Pons (tissue), 1 donor: ENCODE measurements at places on chromosomes 5 and 9.
A peak's percentile ranks its signal among the peaks of the same experiment; 100 is the strongest.

DNA sequence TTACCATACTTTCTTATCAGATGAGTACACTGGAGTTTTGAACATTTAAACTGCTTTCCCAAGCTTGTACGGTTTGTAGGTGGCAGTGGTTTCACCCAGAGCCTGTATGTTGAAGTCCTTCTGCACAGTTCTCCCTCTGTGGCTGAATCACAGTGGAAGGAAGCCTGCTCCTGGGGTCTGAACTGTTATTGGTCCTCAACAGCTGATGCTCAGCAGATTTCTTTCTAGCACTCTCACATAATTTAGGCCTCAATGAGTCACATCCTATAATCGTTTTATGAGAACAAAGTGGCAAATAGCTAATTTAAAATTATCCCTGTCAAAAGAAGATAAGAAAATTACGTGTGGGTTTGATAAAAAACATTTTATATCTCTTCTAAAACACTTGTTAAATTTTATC, 229.7 kb downstream of the TLE4 start:
- no peak for DNase-seq

DNA sequence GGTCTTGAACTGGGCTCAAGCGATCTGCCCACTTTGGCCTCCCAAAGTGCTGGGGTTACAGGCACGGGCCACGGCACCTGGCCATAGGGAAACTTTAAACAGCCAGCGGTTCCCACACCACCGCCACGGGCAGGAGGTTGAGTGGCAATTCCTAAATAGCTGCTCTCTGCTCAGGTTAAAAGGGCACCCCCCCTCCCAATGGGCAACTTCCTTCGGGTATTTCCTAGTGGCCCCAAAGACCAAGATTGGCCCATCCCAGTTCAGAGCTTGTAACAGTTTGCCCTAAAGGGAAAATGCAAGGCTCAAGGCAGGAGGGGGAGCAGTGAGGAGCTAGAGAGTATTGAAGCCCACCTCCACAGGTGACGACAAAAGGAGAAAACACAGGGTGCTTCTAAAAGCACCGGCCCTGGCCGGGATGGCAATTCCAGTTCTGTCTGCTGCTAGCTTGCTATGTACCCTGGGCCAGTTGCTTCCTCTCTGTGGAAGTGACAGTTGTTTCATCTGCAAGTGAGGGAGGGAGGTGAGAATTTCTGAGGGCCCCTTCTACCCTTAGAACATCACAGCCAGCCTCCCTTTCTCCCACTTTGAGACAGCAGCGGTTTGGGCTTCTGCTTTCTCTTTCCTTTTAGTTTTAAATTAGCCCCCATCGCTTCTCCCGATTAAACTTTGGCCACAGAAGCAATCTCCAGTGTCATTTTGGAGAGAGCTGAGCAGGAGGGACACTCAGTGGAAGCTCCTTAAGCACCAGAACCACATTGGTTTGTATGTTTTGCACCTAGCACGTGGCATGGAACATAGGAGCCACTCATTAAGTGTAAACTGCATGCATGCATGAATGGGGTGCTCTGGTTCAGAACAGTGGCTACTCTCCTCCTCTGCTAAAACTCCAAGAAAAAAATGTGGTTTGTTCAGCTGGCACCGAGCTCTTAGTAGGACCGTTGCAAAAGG, 17.3 kb upstream of the TNIP1 start:
- DNase-seq = peak; percentile 31

DNA sequence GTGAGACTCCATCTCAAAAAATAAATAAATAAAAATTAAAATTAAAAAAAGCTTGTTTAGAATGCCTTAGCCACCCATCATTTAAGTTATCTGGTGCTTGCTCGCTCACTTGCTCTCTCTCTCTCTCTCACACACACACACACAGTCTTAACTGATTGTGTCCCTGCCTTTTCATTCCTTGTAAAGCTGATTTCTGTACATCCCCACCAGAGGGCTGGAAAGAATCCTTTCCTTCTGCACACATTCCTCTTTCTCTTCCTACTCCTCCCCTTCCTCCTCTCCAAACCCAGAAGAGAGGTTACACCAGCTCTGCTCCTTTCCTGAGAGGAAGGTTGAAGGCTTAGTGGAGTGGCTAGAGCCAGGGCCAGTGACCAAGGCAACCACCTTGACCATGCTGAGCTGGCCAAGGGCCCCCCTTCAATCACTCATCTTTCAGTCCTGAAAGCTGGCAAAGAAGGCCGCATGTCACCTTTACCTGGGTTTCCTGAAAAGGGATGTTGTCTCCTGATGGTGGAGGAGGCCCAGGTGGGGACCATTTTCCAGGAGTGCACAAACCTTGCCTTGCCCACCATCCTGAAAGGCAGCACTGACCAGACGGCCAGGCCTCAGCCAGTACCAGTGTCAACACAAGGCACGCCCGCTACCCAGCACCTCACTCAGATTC, 25.6 kb downstream of the STK10 start:
- DNase-seq = no peak

GRCh38 chr5:68288707-68289134, 73.2 kb downstream of the PIK3R1 start:
- DNase-seq = peak; percentile 54

- no peak for DNase-seq
Measured at GRCh38 chr9:101629636-101630035, 34.9 kb upstream of the PPP3R2 start.

DNA sequence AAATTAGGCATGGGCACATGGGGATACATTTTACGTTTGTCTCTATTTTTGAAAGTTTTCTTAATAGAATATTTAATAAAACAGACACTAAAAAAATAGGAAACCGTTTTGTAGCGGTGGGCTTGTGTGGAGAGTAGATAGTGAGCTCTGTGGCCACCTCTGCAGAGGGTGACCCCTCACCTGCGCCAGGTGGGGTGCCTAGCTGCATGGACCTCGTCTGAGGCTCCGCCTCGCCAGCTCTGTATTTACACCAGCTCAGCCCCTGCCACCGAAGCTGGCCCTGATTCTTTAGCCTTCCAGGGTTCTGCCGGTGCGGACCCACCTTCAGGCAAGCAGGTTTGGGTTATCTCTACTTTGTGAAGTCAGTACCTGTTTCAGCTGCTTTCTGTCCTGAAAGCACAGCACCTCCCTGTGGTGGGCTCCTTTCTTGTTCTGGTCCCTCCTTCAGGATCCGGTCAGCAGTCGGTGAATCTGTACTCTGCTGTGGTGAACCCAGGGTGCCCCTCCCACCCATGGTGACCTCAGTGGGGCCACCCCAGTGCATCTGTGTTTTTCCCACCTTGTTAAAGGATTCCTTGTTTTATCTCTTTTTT, 105.2 kb upstream of the CACNA1B start:
- no peak for DNase-seq

DNA sequence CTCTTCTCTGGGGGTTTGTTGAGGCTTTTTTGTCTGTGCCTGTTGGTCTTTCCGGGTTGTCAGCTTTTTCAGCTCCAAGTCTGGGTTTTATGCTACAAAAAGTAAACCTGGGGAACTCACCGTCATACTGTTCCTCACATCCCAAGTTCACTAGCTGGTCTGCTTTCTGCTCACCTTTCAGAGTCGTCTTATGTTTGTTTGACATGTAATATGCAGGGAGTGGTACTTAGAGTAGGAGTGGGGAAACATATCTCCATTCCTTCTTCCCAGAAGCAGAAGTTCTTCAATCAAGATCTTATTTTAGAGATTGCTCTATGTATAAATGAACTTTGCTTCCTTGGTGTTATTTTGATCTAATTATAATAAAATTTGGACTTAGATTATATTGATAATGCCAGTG, 41.7 kb upstream of the DHFR start:
- DNase-seq = no peak

DNA sequence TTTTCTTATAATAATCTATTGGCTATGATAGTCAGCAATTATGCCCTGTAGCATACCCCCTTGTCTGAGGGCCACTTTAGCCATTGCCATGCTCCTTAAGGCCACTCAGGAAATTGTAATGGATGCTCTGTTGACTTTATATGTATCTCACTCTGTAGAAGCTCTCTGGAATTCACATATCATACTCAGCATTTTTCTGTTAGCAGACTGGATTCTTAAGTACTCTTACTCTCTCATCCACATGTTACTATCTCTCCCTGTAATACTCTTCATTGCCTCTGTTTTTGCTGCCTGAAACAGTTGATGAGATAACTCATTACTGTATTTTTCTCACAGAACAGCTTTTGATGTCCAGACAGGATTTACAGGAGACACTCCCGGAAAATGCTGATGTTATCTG, 24.2 kb downstream of the TMEM232 start:
- DNase-seq = no peak

DNA sequence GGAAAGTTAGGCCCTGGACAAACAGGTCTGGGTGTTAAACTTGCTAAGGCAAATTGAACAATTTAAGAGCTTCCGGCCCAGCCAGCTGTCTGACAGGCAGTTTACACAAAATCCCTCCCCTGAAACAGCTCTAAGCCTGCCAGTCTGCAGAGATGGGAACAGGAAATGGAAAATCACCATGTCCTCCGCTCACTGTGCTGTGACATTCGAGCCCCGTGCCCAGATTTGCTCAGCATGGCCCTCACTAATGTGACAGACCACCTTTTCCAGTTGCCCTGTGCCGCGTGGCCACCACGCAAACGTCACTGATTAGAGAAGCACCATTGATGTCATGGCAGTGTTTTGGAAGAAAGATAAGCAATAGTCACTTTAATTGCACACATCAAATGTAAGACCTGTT, 41.0 kb downstream of the CCNJL start:
- no peak for DNase-seq

- no peak for DNase-seq
Measured at GRCh38 chr5:29822521-29822920, 1371.0 kb upstream of the CDH6 start.

GRCh38 chr9:17876687-17877086, 297.8 kb downstream of the SH3GL2 start:
- no peak for DNase-seq

- DNase-seq = no peak
Measured at GRCh38 chr9:96442491-96442890, 7.5 kb upstream of the HABP4 start.

GRCh38 chr9:87138128-87139040, 191.1 kb upstream of the GAS1 start:
- DNase-seq = no peak

DNA sequence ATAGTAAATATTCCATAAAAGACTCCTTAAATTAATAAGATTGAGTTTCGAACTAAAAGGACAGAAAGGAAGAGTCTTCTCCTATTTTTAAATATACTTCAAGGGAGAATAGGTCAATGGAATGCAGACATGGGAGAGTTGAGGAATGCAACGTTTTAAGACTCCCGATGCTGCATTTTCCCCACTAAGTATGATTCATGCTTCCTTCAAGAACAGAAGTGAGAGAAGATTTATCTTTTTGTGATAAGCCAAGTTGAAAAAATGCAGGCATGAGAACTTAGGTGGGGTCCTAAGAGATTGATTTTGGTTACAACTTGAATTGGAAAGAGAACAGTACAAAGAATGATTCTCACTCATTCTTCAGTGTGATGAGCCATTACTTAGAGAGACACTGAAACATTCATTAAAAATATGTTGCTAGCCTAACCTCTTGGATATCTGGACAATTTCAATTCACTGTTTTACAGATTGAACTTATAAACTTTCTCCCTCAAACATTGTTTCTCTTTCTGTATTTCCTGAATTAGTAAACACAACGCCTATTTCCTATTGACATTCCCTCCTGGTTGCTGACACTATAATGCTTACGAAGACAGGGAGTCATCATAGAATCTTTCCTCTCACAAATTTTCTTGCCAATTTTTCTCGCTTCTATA, 1666.1 kb upstream of the WWC1 start:
- DNase-seq = no peak

- peak; percentile 2 for DNase-seq
Measured at GRCh38 chr5:57736716-57737115, 254.1 kb upstream of the ACTBL2 start.

DNA sequence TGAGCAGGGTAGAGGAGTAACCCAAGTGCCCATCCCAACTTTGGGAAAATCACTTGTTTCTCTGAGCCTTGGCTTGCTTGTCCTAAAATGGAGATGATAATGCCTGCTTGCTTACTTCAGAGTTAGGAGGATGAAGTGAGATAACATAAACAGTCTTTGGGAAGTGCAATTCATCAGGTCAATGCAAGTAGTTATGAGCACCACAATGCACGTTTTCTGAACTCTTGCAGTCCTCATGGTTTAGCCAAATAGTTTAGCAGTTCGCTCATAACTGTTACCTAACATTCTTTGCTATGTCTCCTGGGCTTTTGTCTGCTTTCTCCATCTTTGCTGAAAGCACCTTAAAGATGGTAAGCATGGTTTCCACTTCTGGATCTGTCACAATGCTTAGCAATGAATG, 270.0 kb downstream of the ADAMTSL1 start:
- no peak for DNase-seq

DNA sequence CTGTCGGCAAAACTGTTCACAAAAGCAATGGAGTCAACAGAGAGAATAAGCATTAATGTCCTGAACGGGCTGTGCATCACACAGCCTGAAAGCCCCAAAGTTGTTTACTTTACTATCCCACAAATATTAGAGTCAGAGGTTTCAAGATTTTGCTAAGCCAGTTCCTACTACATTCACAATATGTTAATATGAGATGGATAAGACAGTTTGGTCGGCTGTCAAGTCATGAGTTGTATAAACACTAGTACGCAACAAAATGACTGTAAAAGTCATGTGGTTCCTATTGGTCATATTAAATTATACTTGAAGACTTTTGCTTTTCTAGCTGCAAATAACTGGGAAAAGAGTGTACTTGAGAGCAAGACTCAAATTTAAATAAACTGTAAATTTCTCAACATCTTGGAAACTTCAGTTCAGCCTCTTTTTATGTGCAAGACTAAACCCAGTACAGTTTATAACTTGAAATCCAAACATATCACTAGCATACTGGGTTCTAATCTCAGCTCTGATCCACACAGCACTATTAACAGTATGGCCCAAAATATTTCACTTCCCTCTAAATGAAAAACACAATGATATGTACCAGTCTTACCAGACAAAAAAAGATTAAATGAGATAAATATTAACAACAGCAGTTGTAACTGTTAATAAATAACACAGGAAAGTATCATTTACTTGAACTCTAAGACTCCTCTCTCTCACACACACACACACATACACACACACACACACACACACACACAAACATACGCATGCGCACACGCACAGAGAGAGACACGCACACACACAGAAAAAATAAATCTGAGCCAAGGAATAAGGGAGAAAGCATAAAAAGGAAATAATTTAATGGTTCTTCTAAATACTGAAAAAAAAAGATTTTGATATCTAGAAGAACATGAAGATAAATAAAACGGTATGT, 33.1 kb downstream of the FANCC start:
- DNase-seq = no peak

GRCh38 chr5:159969966-159970365, 39.0 kb upstream of the TTC1 start:
- no peak for DNase-seq

DNA sequence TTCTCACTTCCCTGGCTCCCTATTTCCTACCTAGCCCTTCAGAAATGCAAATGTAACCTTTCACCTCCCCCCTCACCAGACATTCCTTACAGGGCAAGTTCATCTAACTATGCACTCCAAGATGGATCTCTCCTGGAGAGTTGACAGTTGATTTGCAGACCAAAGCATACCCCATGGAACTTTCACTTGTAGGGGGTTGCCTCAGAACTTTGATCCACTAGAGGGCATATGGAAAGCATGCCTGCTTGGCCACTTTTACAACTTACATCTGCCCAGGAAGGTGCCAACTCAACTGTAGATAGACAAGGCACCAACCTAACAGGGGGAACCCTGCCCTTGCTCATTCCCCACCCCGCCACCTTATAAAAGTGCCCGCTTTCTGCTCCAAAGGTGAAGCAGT, 187.8 kb downstream of the NXNL2 start:
- DNase-seq = no peak

GRCh38 chr5:133680830-133681565, 68.7 kb upstream of the FSTL4 start:
- no peak for DNase-seq
